Cerebellum (tissue), 4 donors: ENCODE measurements at places on chromosomes 6 and 20. TPM values are rescaled to one million over a fixed set of nuclear protein-coding genes. Genes with fewer than 3 reads are reported as not detected.

DNA sequence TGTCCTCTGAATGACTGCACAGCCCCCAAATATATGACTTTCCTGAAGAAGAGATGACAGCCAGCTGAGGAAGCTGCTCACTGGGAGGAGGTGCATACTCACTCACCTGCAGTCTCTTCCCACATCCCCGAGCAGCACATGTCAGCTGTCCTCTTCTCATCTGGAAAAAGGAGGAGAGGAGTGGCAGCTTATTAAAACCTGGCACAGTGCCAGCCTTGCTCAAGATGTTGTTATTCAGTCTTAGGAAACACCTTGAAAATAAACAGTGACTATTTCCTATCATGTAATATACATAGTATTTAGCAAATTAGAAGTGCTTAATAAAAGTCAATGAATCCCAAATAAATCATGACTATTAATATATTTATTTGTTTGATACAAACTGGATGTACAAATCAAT, 232.9 kb downstream of the EPM2A start:
- no peak for DNase-seq

OLIG3 gene
- total RNA-seq: 1.2 TPM

ARMH2 gene
- total RNA-seq: not detected

ESR1 gene
- 0.09 TPM for total RNA-seq

GRCh38 chr6:85650606-85651005, 7.9 kb upstream of the SYNCRIP start:
- DNase-seq: no peak

HLA-DQB1 gene
- total RNA-seq: not detected

DNA sequence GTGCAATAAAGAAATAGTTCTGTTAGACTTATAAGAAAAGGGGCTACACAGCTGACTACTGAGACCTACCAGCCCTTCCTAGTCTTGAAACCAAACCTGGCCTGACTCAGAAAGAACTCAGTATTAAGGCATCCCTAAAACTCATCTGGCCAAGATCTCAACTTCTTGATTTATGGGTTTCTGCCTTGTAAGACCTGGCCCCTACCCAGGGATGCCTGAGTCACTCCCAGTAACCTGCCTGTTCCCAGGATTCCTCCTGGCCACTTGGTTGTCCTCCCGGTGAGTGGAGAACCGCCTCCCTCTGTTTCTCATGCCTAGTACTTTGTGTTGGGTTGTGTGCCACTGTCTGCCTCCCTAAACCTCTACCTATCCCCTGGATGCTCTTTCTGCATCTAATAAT, 189.4 kb upstream of the PREP start:
- DNase-seq: no peak

HM13 gene
- 43.7 TPM for total RNA-seq

WFDC12 gene
- total RNA-seq: not detected

SPAG4 gene
- 0.64 TPM for total RNA-seq

ZBTB22 gene
- total RNA-seq: 17.7 TPM

ZNF318 gene
- 25.0 TPM for total RNA-seq

SCRT2 gene
- 2.9 TPM for total RNA-seq

DNA sequence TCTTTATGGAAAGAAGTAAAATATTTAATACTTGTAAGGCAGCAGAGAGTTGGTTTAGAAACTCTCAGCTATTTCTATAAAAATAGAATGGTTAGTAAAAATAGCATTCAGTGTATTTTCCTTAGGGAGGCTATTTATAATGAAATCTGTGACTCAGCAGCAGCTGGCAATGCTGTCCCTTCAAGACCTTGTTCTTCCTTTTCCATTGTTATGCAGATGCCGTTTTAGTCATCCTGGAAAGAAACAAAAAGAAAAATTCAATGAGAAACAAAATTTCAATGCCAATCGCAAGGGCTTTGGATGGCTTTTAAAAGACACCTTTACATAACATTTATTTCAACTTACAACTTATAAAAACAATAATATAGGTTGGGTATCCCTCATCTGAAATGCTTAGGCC, 17.5 kb downstream of the MPC1 start:
- no peak for DNase-seq

OOEP gene
- not detected for total RNA-seq

- DNase-seq: no peak
Observed at GRCh38 chr6:28000351-28001045, 43.5 kb downstream of the OR2B6 start.

COL9A3 gene
- 3.8 TPM for total RNA-seq

PROCR gene
- 13.1 TPM for total RNA-seq

- no peak for DNase-seq
Observed at GRCh38 chr20:43955062-43955749, 40.6 kb downstream of the TOX2 start.

LY6G6C gene
- total RNA-seq: not detected

GRCh38 chr6:129287231-129288177, 404.6 kb downstream of the LAMA2 start:
- DNase-seq: no peak

DNA sequence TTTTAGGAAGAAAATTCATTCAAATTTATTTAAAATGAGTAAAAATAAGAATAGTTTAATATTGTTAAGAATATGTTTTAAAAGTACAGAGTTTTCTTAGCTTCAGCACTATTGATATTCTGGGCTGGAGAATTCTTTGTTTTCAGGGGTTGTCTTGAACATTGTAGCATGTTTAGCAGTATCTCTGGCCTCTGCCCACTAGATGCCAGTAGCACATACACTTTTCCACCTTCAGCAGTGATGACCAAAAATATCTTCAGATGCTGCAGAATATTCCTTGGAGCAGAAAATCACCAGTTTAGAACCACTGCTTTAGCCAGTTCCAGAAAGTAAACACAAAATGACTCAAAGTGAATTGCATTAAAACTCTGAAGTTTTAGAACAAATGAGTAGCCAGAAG, 19.4 kb upstream of the SDHAF4 start:
- peak; percentile 25 for DNase-seq

SLA2 gene
- 0.09 TPM for total RNA-seq

SAMD5 gene
- total RNA-seq: 15.5 TPM

RFX6 gene
- total RNA-seq: not detected

- no peak for DNase-seq
Observed at GRCh38 chr6:40937491-40937890, 101.5 kb downstream of the UNC5CL start.

DNA sequence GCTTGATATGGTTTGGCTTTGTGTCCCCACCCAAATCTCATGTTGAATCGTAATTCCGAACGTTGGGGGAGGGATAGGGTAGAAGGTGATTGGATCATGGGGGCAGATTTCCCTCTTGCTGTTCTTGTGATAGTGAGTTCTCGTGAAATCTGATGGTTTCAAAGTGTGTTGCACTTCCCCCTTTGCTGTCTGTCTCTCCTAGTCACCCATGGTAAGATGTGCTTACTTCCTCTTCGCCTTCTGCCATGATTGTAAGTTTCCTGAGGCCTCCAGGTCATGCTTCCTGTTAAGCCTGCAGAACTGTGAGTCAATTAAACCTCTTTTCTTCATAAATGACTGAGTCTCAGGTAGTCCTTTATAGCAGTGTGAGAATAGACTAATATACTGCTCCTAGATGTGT, 19.9 kb downstream of the PFDN4 start:
- no peak for DNase-seq

PLCB4 gene
- total RNA-seq: 36.4 TPM

- DNase-seq: no peak
Observed at GRCh38 chr6:9507136-9507895, 907.6 kb downstream of the TFAP2A start.

DNA sequence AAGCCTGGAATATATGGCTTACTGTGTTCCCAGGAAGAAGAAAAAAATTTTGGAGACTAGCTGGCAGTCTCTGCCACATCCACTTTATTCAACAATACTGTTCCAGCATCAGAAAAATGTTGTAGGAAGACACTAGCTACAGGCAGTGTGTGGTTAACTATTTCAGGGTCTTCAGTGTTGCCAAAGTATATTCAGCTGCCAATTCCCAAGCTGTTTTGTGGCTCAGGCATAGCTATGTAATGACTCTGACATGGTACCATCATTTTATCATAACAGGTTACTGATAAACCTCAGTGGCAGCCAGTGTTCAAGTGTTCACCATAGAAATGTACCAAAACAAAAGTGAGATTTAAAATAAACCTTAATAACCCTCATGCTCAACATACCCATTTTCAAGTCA, 503.1 kb downstream of the ADGRB3 start:
- no peak for DNase-seq

CCN6 gene
- not detected for total RNA-seq

GRCh38 chr6:129212081-129212480, 329.1 kb downstream of the LAMA2 start:
- DNase-seq: no peak

GPX5 gene
- total RNA-seq: not detected

GRCh38 chr20:53099856-53100255, 127.7 kb downstream of the TSHZ2 start:
- no peak for DNase-seq

- DNase-seq: no peak
Observed at GRCh38 chr6:13696226-13696625, 15.4 kb downstream of the RANBP9 start.

RGS17 gene
- total RNA-seq: 60.7 TPM

DNA sequence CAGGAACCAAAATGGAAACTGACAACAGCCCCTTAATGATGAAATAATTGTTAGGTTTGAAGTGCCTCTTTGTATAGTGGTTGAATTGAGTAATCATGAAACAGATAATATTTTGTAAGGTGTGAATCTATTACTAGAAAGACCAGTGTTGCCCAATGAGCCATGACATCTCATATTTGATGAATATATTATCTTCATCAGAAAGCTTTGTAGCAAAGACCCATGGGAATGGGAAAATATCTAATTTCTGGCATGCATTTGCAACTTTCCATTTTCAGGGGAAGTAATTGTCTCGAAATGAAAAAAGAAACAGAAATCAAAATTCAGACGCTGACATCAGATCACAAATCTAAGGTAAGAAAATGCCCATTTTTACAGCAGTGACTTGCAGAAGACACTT, 57.3 kb upstream of the LAMP5 start:
- DNase-seq: no peak

DNA sequence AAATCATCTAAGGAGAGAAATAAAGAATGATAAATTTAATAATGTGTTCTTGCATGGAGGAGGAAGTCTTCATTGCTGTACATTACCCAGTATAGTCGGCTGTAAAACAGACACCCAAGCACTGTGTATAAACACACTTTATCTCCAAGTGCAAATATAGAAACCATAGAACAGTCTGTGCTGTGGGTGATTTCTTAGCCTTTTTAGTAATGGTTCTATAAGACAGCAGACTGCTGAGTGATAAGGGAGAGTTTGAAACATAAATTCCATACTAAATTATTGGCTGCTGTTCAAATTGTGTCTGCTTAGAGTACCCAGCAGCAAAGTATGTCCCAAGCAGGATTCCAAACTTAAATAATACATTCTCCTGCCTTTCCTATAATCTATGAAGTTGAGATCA, 4.6 kb downstream of the FILIP1 start:
- no peak for DNase-seq

- DNase-seq: no peak
Observed at GRCh38 chr6:143811501-143812157, 31.5 kb upstream of the LTV1 start.

- no peak for DNase-seq
Observed at GRCh38 chr6:152356662-152357061, 280.5 kb downstream of the SYNE1 start.

DNA sequence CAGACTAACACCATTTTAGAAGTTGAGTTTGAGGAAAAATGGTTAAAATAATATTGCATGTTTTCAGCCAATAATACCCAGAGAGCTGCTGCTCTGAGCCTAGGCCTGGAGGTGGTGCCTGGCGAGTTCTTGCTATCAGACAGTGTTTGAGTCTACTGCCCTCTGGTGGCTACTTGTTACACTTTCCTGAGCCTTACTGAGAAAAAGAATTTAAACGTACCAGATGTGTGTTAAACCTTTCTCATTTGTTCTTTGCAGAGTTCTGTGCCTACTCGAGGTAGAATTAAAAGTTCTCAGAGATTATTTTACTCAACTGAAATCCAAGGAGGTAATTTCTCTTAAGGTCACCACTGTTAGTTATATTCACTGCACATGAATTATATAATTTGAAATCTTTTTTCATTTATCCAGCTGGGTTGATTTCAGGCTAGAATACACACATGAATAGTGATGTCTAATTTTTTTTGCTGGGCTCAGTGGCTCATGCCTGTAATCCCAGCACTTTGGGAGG, 38.2 kb downstream of the SHLD1 start:
- peak; percentile 84 for DNase-seq

- DNase-seq: no peak
Observed at GRCh38 chr6:150991487-150991886, 126.0 kb downstream of the MTHFD1L start.

GRCh38 chr6:170052991-170053821, 237.7 kb downstream of the DLL1 start:
- no peak for DNase-seq

DNA sequence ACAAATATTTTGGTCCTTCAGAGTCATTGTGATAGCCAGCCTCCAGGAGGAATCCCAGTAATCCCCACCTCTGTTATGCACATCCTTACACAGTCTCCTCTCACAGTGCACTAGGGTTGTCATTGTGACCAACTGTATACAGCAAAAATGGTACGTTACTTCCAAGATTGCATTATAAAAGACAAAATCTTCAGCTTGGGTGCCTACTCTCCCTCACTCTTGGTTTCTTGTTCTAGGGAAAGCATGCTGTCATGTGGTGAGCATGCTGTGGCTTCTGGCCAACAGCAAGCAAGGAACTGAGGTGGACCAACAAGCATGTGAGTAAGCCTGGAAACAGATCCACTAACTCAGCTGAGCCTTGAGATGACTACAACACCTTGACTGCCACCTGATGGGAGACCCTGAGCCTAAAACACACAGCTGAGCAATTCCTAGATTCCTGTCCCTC, 130.1 kb upstream of the DST start:
- peak; percentile 41 for DNase-seq

PSORS1C2 gene
- total RNA-seq: not detected

KIF6 gene
- total RNA-seq: 2.6 TPM

- DNase-seq: no peak
Observed at GRCh38 chr6:93083337-93084230, 335.8 kb downstream of the EPHA7 start.

MATN4 gene
- not detected for total RNA-seq

DEF6 gene
- total RNA-seq: 1.5 TPM
